ENCODE measurements at places on chromosomes 11 and 22.
A peak's percentile ranks its signal among the peaks of the same experiment; 100 is the strongest.

GRCh38 chr11:130455483-130456127 is 7.2 kb downstream of the ADAMTS15 start:
- no peak for DNase-seq

DNA sequence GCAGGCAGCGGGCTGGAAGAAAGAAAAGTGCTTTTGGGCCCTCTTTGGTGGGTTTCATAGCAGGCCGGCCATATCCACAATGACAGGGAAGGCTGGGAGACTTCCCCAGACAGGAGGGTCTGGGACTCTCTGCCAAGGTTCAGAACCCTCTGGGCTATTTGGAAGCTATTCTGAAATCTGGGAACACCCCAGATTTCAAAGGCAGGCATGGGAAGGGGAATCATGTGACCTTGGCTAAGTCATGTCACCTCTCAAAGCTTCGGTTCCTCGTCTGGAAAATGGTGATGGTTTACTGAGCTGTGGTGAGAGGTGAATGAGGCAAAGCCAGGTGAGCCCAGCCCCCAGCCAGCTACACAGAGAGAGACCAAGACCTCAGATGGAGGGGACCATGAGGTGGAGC is 4.6 kb downstream of the CASTOR1 start:
- DNase-seq, result no peak

DNA sequence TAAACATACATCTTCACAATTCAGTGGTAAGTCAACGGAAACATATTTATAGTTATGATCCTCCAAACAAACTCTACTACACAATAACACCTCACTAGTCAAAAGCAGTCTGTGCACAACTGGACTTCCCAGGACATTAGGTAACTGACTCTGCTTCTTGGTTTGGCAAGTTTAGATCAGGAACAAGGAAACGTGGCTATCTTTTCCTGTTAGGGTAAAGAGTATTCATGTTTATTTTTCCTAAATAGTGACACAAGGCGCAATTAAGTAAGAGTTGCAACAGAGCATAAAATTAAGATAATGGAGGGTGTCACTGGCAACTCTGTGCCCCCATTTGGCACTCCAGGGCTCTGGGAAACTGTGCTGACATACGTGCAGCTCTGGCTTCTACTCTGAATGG is 70.2 kb upstream of the TP53AIP1 start:
- DNase-seq, result no peak

- no peak for DNase-seq
Measured at GRCh38 chr11:123448823-123449222, 18.8 kb downstream of the GRAMD1B start.

DNA sequence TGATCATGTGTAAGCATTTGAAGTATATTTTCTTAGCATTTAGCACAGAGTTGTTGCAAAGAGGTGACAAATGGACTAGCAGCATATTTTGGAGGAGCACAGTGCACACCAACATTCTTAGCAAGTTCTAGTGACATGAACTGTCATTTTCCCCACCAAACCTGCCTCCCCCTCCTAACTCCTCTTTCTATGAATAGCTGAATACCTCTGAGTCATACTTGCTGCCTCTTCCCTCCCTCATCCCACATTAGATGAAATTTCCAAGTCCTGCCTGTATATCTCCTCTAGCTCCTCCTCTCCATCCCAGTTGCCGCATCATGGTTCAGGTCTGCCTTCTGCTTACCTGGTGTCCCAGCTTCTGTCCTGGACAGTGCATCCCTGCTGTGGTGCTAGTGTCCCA is 7.2 kb downstream of the OSBP2 start:
- no peak for DNase-seq

GRCh38 chr11:64153812-64154211 is 12.1 kb downstream of the MACROD1 start:
- DNase-seq, result no peak

- DNase-seq, result no peak
Measured at GRCh38 chr11:35293035-35293434, 126.3 kb downstream of the SLC1A2 start.

GRCh38 chr11:69862331-69862771 is 43.1 kb upstream of the FGF3 start:
- DNase-seq, result no peak

GRCh38 chr11:70203751-70204465 is 812 bp downstream of the FADD start:
- DNase-seq, result peak; percentile 72

- no peak for DNase-seq
Measured at GRCh38 chr11:14396273-14396672, 37.3 kb upstream of the RRAS2 start.

GRCh38 chr11:96607864-96608558 is 218.2 kb downstream of the JRKL start:
- DNase-seq, result no peak

DNA sequence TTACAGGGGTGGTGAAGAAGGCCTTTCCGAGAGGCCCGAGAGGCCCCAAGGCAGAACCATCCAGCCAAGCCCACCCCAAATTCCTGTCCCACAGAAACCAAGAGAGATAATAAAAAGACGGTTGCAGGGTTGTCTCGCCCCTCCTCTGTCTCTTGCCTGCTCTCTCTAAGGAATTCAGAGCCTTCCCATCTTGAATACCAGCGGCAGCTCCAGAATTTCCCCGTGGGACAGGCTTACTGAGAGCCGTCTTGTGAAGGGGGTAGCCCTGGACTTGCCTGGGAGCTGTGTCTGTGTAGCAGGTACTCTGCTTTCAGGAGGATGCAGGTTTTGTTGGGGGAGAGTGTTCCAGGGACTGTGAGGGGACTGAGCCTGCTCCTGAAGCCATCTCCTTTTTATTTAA is 9.6 kb upstream of the EIF3D start:
- no peak for DNase-seq

GRCh38 chr22:18024276-18024939 is at the start of gene MICAL3:
MICAL3 (minus strand) TSS chr22:18024561; CDS start chr22:17906812, 117,749 bp downstream.
- no peak for DNase-seq

Measured in GM04504 (cell line).